ENCODE measurements at places on chromosomes 2 and 18.
A peak's percentile ranks its signal among the peaks of the same experiment; 100 is the strongest.

- DNase-seq: peak; percentile 66
These were observed 69.3 kb upstream of the MCFD2 start for GRCh38 chr2:46984642-46985476.

DNA sequence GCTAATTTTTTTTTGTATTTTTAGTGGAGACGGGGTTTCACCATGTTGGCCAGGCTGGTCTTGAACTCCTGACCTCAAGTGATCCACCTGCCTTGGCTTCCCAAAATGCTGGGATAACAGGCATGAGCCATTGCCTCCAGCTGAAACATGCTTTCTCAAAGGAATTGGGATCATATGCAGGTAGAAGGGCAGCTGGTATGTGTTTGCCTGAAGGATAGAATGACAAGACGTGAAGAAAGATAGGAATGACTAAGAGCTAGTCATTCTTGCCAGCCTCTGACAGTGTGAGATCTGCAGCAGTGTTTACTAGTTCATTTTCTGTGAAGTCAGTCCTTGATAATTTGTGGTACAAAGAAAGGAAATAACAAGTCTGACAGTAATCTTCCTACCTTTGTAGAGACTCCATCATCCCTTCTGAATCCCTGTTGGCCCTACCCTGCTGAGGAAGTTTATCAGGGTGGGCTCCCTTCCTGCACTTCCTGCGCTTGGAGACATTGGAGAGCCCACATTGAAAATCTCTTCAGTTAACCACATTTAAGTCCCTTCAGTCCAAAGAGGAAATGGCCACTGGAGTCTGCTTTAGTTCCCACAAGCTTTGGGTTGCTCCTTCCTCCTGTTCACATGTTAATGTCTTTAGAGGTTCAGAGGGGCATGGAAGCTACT, 14.7 kb downstream of the CFLAR start:
- DNase-seq: no peak

- no peak for DNase-seq
These were observed 143.5 kb upstream of the MSH6 start for GRCh38 chr2:47639467-47639866.

GRCh38 chr2:122194546-122194945, 439.1 kb downstream of the TSN start:
- DNase-seq: no peak

DNA sequence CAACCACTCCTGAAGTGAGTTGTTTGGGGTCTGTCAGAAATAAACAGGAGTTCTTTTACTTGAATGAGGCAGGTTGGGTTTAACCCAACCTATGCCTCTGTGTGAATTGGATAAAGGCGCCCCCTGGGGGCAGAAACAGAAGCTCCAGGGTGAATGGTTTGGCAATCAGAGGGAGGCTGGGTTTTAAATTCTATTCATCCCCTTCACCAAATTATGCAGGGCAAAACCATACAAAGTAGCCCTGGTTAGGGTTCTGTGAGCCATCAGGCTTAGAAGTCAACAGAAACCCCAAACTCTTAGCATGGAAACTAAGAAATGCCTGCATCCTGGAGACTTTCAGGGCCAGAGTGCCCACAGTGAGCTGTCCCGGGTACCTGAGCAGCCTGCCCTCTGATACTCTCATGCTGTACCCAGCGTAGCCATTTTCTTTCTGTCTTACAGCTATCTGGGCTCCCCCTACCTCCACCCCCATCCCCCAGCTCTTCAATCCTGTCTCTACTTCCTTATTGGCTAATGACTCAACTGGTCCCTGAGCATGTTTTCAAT, 241.5 kb downstream of the ICOS start:
- peak; percentile 77 for DNase-seq

DNA sequence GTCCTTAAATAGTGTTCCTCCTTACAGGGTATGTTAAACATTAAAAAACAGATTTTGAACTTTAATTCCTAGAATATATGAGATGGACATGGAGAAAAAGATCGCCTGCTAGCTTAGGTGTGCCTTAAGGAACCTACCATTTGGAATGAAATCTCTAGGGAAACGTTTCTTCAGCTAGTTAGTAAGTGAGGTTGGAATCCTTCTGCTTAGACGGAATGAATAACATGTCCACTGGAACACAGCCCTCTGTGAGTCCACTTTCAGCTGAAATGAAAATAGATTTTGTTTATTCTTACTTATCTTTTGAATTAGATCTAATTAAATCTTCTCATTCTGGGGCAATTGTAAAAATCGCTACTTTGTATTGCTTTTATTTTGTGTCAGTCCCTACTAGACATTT, 28.4 kb downstream of the NAB1 start:
- no peak for DNase-seq

DNA sequence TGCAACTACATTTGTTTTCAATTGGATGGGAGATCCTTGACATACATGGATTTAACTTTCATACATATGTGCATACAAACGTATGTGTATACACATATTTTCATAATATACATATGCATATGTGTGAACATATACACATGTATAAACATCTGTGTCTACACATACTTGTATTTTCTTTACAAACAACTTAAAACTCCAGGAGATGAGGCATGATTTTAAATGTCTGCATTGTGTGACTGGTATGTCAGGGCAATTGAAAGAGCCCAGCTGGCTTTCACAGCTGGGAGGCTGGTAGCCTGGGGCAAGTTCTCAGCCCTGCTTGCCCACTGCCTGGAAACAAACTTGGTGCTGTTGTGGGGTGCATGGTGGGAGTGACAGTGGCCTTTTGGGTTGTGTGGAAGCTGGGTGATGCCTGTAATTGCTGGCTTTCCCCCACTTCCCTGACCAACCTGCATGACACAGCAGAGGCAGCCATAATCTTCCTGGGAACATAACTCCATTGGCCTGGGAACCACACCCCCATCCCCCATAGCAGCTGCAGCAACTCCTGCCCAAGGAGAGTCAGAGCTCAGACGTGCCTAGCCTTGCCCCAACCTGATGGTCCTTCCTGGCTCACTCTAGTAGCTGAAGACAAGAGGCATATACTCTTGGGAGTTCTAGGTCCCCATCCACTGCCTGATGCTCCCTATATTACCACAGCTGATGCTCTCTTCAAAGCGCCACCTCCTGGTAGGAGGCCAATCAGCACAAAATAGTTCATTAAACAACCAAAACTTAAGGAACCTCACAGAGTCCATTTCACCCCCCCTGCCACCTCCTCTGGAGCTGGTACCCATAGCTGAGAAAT, 158.3 kb downstream of the CERS6 start:
- DNase-seq: no peak

- DNase-seq: no peak
These were observed 79.6 kb downstream of the MIB1 start for GRCh38 chr18:21820033-21820810.

DNA sequence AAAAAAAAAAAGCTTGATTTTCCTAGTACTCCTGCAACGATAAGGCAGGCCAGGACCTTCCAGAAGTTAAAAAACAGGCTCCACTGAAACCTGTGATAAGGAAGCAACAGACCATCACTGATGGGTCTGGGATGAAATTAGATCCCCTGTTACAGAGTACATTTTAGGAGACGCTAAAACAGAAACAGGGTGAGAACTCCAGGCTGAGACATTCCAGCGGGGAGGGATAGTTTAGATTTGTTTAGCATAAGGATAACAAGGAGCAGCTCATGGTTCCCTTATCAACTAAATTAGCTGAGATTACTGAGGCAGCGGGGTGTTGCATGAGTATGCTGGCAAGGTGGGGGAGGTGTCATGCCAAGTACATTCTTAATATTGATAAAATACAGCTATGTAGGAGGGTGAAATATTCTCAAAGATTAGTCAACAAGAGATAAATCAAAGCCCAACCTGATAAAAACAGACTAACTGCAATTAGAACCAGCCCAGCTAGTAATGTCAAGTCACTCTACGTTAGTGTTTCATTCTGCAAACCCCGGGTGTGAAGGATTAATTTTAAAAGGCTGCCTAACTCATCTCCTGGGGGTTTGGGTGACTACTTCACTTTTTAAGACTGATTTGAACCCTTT, 75.0 kb upstream of the BZW1 start:
- DNase-seq: no peak

GRCh38 chr2:153478289-153479261, at the start of gene RPRM:
Gene RPRM, minus strand, starts transcription at chr2:153478762. Its CDS starts 197 bp downstream, at chr2:153478565.
- peak; percentile 65 for DNase-seq
